Activated CD8-positive, alpha-beta memory T cell treated with anti-CD3 and anti-CD28 coated beads, Interleukin-2, amount 10 ng/mL, durations not matched to agents 7 days and 5 days (primary cell): ENCODE measurements at places on chromosomes 4 and X. TPM values are rescaled to one million over a fixed set of nuclear protein-coding genes. Genes with fewer than 3 reads are reported as not detected.

DNA sequence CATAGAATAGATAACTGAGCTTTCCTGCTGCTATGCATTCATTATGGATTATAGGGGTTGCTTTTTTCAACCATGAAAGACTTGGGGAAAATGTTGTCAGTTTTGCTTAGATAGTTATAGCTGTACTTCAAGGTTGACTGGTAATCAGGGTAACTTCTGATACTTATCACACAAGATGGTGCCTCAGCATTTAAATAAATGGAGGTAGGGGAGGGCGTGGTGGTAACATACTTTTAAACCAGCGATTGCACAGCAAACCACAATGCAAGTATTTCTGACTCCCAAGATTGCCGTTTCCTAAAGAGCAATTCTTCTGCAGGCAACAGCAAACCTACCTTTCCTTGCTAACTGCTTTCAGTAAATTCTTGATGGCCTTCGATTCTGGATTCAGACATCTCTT is 1.3 kb downstream of the CXCL10 start:
- no peak for DNase-seq

DNA sequence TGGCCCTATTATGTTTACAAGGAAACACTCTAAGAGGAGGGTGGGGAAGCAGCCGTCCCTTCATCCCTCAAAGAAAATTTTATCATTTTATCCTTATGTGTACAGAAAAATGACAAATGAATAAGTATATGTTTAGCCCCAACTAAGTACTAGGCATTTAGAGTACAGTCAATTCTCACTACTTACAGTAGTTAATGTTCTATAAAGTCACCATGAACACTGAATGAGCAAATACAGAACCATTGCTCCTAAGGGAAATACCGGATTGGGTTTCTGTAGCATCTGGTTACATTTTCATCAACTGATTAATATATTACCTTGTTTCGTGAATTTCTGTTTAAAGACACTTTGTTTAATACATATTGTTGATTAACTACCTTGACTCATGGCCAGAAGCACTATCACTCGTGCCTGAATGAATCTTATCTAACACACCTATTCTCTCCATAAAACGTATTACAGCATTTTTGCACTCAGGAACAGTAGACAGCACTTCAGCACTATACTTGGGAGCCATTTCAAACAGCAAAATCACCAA is 109.3 kb downstream of the ASB9 start:
- DNase-seq = no peak

DNA sequence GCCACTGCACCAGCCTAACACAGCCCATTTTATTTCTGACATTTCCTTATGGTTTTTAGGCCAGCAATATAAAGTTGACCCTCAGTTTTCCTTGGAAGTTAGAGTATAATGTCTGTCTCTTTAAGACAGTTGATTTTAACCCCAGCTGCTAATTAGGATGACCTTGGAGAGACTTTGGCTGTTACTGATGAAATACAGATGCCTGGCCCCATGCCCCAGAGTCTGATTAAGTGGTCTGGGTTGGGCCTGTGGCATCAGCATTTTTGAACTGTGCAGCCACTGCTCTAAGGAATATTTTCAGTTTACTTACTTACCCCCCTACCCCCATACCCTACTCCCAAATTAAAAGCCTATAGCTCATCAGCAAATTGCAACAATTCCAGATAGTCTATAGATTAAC is 85.8 kb downstream of the DCLK2 start:
- DNase-seq = no peak

GRCh38 chr4:174111422-174111821 is 172.0 kb downstream of the FBXO8 start:
- no peak for DNase-seq

DNA sequence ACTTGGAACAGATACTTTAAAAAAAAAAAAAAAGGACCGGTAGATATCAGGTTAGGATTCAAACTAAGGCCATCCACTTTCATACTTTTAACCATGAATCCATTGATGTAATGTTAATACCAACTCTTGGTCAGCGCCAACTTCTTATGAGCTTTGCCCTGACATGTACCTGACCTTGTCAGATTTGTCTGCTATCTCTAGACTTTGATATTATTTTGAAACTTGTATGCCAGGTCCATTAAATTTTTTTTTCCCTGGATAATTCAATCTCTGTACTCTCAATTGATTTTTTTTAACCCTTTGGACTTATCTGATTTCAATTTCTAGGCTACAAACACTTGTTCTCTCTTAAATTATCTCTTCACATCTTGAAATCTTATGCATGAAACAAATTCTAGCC is 27.2 kb upstream of the UGT2B7 start:
- no peak for DNase-seq

GRCh38 chr4:158253350-158253980 is 43.2 kb downstream of the TMEM144 start:
- peak; percentile 60 for DNase-seq

DNA sequence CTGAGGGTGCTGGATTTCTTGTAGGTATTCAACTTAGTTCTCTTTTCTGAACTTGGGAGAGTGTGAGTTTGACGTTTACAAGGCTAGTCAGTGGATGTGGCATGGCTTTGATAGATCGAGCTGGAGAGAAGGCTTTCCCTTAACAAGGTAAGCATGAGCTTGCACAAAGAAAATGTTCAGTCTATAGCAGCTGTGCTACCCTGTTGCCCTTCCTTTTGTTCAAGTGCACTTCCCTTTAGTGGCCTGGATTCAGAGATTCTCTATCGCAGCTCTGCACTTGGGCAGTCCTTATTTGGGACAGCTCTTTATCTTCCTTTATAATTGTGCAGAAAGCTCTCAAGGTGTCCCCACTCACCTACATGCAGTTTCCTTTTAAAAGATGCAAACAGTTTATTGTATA is 198.0 kb downstream of the ARHGAP24 start:
- no peak for DNase-seq

DNA sequence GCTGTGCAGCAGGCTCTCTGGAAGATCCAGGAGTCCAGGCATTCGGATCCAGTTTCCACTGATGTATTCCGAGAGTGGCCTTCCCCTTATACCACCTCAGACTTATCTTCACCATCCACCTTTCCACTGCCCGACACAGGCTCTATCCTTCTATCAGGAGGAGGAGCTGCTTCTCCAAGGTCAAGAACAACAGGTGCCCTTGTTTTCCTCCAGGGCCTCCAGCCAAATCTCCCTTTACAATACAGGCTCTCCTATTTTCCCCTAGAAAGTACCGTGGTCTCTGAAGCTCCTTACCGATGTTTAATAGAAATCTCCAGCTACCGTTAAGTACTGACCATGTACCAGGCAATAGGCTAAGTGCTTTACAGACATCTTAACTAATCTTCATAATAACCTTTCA is 61.3 kb downstream of the AFAP1 start:
- no peak for DNase-seq

DNA sequence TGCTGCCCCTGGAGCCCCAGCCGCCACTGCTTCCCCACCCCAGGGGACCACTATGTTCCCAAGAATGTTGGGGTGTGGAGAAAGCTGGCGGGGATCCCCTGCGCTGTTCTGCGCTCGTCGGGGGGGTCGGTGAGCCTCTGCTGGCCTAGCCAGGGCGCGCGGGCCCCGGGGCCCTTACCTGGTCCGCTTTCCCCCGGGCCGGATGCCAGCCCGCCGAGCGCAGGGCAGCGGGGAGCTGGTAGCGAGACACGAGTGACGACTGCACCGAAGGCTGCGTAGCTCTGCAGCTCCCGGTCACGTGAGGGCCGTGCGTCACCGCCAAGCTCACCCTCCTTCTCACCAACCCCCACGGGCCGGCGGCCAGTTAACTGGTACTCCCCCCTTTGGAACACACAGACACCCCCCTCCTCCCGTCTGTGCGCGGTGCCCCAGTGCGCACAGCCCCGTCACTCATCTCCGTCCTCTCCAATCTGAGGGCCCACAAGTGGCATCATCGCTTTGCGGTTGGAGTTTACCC is at the start of gene BEX1:
Gene BEX1 (minus strand): TSS at position 254 of the 517 bp plus-strand sequence. CDS start 897 bp downstream, outside the sequence.
- no peak for DNase-seq

DNA sequence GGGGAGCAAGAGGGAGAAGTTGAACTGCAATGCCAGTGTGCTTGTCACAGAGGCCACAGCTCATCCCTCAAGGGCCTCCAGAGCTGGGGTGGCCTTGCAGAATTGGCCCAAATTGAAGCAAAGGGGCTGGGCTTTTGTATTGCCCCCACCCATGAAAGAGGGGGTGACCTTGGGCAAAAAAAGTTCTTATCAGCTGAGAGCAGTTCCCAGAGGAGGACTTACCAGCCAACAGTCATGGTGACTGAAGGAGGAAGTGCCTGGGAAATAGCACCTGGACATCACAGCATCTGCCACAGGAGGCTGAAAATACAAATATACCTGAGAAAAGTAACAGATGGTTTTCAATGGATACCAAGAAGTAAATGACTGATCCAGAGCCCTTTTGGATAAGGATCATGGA is 262.4 kb downstream of the MID1IP1 start:
- DNase-seq = no peak

DNA sequence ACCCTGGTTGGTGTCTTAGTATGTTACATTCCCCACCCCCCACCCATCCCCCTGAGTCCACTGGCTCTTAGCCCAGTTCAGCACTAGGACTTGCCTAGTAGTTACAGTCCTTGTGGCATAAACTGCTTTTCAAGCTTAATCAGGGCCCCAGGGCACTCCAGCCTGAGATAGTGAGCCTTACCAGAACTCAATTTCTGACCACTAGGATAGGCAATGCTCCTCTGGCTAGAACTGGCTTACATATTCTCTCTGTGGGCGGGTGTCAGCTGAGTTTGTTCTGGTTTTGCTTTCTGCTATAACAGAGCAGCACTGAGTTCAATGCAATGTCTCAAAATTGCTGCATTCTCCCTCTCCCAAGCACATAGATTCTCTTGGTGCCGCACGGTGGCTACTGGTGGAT is 391.4 kb upstream of the DIPK2B start:
- DNase-seq = no peak

GRCh38 chr4:113943863-113944262 is 35.6 kb downstream of the ARSJ start:
- no peak for DNase-seq

DNA sequence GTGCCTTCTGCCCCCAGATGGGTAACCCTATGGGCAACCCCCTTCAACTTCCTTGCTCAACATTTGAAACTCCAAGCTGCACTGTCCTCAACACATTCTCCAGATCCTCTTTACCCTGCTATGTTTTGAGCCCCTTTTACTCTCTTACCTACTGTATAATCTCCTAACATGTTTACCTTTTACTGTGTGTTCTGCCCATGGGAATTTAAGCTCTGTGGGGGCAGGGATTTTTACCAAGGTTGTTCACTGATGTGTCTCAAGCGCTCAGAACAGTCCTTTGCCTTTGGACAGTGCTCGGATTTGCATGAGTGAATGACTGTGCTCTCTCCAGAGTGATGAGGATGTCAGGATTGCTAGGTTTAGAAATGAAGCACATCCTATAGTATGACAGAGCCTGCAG is 53.2 kb downstream of the SORBS2 start:
- DNase-seq = no peak

Gene NR0B1
- total RNA-seq = not detected

Gene PTPN13
- total RNA-seq = 0.67 TPM

Gene PGAM4
- not detected for total RNA-seq

Gene ZNF827
- total RNA-seq = 20.1 TPM

Gene DRP2
- 1.6 TPM for total RNA-seq

Gene SCRG1
- total RNA-seq = not detected
